ENCODE measurements at places on chromosomes 7 and 10. TPM values are rescaled to one million over a fixed set of nuclear protein-coding genes. Genes with fewer than 3 reads are reported as not detected.

Gene RPEL1
- not detected for total RNA-seq

Gene PTPRZ1
- total RNA-seq, result 3.6 TPM

Gene CYP3A7
- not detected for total RNA-seq

Gene GGCT
- total RNA-seq, result 86.3 TPM

Gene SPDYE16
- total RNA-seq, result 0.08 TPM

Gene CALML3
- not detected for total RNA-seq

Gene ABLIM1
- total RNA-seq, result 6.0 TPM

Gene WBP1L
- total RNA-seq, result 16.1 TPM

Gene TMEM178B
- total RNA-seq, result 0.45 TPM

Gene TMEM236
- total RNA-seq, result not detected

Gene FAM204A
- total RNA-seq, result 54.0 TPM

Gene SLC29A3
- total RNA-seq, result 1.2 TPM

Gene TBX20
- 2.2 TPM for total RNA-seq

Gene SERPINE1
- 1.4 TPM for total RNA-seq

Gene ARHGAP19
- 11.8 TPM for total RNA-seq

Gene ZMIZ2
- 13.1 TPM for total RNA-seq

Gene GTF2IRD1
- 16.1 TPM for total RNA-seq

Gene ASB4
- total RNA-seq, result not detected

All from A375 (cell line).